ENCODE measurements at places on chromosomes 13 and 19.

- DNase-seq: peak; percentile 60
Measured at GRCh38 chr13:111304041-111304544, 16.3 kb upstream of the TEX29 start.

DNA sequence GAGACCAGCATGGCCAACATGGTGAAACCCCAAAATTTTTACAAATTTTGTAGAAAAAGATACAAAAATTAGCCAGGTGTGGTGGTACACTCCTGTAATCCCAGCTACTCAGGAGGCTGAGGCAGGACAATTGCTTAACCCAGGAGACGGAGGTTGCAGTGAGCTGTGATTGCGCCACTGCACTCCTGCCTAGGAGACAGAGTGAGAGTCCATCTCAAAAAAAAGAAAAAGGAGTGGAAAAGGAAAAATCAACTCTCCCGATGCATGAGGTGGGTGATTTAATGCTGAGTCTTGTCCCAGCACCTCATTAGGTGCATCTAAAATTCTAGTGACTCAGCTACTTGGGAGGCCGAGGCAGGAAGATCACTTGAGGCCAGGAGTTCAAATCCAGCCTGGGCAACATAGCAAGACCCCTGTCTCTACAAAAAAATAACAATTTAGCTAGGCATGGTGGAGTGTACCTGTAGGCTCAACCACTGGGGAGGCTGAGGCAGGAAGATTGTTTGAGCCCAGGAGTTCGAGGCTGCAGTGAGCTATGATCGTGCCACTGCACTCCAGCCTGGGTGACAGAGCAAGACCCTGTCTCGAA is 19.8 kb downstream of the GTPBP3 start:
- DNase-seq: no peak

GRCh38 chr19:46717716-46718143 is 816 bp upstream of the PRKD2 start:
- no peak for DNase-seq

- DNase-seq: no peak
Measured at GRCh38 chr13:113862931-113863523, 849 bp downstream of the GAS6 start.

DNA sequence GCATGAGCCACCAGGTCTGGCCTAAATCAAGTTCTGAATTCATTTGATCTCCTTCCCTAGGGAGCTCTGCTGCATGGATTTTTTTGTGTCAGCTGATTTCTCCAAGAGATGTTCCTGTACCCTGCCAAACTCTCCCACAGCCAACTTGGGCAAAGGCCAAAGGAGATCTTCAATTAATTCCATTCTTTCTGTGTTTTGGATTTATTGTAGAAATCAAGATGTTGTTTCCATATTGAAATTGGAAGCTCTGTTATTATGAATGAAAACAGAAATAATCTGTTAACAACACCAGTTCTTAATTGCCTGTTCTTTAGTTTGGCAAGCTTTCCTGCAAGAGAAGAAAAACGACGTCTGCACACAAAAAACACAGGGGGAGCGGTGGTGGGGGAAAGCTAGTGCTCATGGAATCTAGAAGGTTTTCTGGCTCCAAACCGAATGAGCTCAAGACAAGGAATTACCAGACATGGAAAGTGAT is 86.5 kb upstream of the ABCC4 start:
- DNase-seq: no peak

GRCh38 chr13:79912403-79912802 is 428.5 kb downstream of the SPRY2 start:
- DNase-seq: no peak

DNA sequence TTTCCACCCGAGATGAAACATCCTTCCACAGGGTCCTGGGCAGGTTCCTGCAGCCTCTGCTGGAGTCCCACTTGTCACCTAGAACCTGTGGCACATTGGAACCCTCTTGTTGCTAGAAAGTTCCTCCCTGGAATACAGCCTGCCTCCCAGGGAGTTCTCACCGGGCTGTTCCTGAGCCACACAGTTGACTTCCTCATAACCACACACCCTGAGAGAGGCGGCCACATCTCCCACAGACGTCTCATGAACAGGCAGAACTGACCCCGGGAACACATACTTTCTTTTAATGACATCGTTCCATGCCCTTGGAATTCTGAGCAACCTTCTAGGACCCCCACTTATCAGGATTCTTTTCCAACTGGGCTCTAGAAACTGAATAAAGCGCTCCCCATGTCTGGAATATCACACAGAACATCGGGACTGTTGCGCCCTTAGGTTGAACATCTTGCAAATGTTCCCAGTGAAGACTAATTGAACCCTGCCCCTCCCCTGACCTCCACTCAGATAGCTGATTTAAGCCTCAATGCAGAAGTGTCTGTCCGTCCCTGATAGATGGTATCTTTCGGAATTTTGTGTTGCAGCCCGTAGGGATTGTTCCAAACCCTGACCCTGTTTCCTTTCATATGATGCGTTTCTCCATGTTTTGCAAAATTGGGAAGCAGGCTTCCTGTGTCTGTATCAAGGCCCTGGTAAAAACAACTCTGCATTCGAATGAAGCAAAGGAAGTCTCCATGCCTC is 91.1 kb downstream of the RAB20 start:
- DNase-seq: no peak

- no peak for DNase-seq
Measured at GRCh38 chr13:110923777-110924638, 9.1 kb upstream of the ANKRD10 start.

DNA sequence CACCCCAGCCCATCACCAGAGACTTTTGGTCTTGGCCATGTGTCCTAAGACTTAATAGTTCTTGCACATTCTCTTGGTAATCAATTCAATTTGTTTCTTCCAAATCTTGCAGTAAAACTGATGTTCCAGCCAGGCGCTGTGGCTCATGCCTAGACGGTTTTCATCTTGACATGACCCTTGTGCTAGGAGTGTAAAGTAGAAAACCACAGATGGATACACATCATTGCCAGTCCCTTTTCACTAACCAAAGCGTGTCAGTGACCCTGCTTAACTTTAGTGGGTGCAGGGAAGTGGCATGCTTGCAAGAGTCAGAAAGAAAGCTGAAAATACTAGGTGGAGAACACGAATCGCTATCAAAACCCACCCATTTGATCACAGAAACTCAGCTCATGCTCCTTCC is 18.0 kb upstream of the CD70 start:
- DNase-seq: no peak

- no peak for DNase-seq
Measured at GRCh38 chr13:85806553-85807175, 7.4 kb upstream of the SLITRK6 start.

DNA sequence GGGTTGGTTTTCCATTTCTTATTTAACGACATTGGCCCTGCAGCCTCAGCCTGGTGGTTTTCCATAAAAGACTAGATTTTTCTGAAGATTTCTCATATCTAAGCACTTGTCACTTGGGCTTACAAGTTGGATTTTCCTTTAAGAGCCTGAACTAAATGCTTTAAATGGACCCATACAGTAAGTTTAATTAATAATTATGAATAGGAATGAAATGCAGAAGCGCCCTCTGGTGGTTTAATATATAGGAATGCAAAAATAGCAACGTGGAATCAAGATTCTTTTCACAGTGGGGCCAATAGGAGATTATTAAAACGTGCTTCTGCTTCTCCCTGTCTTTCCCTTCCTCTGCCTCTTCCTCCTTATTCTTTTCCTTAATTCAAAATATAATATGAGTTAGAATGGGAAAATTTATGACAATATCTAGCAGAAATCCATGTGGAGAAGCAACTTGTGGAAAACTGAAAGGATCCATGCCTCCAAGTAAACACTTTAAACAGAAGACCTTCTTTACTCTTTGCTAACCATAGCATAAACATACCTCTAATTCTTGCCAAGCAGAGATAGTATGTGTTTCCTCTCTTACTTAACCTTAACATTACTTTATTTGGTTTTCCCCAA is 324.0 kb downstream of the GPC5 start:
- DNase-seq: no peak

GRCh38 chr13:22061806-22062391 is 391.0 kb downstream of the FGF9 start:
- peak; percentile 18 for DNase-seq

DNA sequence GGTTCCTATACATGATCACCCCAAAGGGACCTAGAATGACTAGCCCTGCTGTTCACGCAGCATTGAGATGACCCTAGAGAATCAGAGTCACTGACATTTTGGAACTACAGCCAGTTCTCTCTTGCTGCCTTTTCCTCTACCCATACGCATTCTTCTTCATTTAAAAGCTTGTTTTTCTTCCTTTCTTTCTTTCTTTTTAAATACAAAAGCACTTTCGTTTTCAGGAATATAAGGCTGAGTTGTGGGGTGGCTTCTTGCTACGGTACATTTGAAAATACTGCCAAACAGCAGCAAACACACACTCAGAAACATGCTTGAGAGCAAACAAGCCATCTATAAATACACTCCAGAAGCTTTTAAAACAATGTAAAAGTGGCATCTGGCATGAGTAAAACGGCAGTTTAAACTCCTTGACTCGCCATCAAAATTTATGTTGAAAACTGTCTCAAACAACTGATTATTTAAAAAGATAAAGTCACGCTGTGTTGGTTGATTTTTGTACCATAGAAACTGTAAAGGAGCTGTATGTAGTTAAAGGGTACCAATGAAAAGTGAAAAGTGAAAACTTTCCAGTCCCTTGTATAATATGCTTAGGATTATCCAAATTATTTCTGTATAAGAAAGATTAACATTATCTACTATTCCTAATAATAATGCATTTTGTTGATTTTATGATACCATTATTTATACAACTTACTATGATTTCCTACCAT is 95.6 kb downstream of the PCDH9 start:
- no peak for DNase-seq

GRCh38 chr19:39746836-39747529 is 9.2 kb upstream of the CLC start:
- DNase-seq: no peak

DNA sequence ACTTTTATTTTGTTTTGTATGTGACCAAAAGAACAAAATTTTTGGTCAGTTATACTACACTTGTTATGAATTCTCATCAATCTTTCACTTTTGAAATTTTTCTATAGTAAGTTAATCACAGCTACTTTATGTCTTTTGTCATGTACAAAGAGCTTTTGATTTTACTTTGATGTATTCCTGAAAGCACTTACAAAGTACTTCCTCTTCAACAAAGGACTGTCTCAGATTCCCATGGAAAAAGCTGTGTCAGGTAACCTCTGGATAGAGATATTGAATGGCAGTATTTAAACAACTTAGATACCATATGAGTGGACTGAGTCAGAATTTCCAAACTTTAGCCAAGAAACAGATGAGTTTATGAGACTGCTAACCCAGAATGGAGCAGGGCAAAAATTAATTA is 689.3 kb upstream of the ATXN8OS start:
- no peak for DNase-seq

DNA sequence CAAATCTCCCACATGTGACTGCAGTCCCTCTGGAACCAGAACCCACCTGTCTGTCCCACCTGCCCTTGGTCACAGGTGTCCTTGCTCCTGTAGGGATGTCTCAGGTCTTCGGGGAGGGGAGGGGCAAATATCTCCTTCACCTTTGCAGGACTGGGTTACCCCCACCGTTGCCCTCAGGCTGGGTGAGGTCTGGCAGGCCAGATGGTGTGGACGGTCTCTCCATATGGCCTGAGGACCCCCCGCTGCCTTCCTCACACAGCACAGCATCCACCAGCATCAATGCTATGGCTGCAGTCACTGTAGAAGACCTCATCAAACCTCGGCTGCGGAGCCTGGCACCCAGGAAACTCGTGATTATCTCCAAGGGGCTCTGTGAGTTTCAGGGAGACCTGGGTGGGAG is 10.0 kb downstream of the SLC5A5 start:
- DNase-seq: no peak

GRCh38 chr13:94353167-94353710 is 126.2 kb downstream of the DCT start:
- DNase-seq: no peak

DNA sequence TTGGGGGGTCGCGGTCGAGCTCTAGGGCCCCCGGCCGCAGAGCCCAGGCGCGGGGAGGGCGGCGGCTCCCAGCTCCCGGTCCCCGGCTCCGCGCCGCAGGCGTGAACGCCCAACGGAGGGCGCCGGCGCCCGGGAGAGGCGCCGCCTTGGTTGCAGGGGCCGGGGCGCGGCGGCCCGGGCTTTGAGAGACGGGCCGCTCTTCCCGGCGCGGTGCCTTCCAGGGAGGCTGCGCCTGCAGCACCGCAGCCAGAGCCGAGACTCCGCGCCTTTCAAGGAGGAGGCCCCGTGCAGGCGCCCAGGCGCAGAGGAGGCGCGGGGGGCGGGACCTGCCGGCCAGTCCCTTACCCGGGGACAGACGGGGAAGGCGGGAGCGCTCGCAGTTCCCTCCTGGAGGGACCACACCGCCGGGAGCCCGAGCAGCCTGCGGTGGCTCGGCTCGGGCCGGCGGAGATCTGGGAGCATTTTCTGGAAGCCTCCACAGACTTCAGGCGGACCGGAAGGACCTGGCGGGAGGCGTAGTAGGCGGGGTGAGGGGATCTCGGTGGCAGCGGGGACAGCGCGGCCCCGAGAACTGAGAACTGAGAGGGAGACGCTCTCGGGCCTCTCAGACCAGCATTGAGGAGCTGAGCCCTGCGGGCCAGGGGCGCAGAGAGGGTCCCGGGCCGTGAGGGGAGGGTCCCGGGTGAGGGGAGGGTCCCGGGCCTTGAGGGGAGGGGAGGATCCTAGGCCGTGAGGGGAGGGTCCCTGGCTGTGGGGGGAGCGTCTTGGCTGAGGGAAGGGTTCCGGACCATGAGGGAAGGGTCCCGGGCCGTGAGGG is 25.5 kb upstream of the MCF2L start:
- no peak for DNase-seq

- no peak for DNase-seq
Measured at GRCh38 chr13:23500849-23501248, 67.3 kb upstream of the SACS start.

DNA sequence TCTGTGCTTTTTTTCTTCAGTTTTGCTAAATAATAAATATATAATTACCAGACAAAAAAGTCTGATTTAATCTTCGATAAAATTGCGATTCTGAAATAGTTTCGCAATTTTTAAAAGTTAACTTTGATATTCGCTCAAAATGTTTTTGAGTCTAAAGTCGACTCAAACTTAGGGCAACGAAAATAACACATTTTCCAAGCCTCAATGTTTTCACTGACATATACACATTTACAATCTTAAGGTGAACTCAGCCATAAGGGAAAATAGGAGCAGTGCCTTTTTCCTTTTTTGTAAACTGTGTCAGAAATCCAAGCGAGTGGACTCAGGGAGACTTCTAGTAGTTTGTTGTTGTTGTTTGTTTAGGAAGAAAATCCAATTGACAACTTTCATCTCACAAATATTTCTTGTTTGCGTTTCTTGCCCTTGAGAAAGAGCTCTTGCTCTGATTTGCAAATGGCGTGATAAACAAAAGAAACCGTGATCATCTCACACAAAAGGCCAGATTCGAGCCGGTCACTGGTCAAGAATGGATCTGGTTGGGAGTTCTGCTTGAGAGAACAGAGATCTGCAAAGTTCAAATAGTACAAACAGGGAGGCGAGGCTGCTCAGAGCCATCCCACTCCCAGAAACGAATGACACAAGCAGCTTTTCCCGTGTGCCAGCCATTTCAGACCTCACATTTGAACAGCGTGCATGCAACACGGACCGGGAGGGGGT is 2.1 kb downstream of the SOX21 start:
- DNase-seq: no peak

Measured in GM18507 (cell line).